CD4-positive, alpha-beta T cell treated with Interleukin-21 for 1 hour (primary cell): ENCODE measurements at places on chromosomes 7 and 10.

DNA sequence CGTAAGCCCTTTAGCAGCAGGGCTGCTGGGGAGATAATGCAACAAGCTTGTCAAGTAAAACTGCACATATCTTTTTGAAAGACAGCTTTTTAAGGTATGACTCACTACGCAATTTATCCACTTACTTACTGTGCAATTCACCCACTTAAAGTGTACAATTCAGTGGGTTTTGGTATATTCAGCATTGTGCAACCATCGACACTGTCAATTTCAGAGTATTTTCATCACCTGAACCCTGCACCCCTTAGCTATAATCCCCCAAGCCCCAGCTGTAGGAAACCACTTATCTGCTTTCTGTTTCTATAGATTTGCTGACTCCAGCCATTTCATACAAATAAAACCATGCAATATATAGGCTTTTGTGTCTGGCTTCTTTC, 168.0 kb downstream of the PTPN20 start:
- DNase-seq = no peak

DNA sequence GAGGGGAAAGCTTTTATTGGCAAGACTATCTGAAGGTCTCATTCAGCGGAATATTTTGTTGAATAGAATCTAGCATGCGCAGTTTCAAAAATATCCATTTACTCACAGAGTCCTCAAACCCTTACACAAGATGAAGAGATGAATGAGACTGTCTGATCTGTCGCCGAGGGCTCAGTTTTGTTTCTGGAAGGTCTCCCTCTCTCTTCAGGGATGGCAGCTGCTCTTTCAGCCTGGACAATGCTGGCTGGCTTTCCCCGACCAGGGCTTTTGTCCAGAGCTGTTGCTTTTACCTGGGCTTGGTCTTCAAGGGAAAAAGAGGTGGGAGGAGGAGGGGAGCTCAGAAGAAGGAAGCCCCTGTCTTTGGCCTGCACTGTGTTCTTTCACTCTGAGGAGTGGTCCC, 81.9 kb upstream of the BTBD16 start:
- no peak for DNase-seq

DNA sequence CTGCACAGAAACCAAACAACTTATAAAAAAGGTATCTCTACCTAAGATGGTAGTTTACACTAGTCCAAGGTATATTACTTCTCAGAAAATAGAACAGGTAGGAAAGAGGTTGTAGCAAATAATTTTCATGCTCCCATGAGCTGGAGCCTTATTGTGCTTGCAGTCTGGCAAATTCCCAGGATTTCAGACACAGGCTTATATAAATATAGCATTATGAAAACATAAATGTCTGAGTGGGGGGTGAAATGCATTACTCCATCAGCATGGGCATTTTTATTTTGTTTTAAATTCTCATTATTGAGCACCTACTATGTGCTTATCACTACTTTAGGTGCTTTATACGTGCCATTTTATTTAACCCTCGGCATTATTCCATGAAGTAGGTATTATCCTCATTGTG, 83.0 kb upstream of the PHYHIPL start:
- no peak for DNase-seq

DNA sequence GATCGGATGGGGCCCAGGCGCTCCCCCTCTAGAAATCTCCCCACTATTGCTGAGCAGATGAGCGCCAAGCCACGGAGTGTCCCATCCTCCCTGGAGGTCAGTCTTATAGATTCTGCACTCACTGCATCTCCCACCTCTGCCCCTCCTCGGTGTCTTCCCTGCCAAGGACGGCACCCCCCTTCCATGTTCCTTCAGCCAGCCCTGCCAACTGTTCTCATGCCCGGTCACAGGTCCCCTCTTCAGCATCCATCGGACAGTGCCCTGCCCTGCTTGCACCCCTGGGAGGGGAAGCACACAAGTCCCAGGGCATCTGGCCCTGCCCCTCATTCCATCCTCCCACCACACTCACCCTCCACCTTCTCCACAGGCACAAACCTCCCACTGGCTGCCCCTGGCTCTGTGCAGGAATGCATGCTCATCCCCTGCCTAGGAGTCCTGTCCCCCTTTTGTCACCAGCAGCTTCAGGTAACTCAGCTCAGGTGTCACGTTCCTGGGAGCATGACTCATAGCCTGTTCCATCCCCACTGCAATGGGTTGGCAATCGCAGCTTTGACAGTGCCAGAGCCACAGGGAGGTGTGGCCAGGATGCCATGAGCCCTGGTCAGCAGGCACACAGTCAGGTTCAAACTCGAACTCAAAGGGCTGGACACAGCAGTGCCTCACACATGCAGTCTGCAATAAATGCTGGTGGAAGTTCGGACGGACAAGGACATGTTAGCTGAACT, 234.7 kb upstream of the TCERG1L start:
- no peak for DNase-seq

DNA sequence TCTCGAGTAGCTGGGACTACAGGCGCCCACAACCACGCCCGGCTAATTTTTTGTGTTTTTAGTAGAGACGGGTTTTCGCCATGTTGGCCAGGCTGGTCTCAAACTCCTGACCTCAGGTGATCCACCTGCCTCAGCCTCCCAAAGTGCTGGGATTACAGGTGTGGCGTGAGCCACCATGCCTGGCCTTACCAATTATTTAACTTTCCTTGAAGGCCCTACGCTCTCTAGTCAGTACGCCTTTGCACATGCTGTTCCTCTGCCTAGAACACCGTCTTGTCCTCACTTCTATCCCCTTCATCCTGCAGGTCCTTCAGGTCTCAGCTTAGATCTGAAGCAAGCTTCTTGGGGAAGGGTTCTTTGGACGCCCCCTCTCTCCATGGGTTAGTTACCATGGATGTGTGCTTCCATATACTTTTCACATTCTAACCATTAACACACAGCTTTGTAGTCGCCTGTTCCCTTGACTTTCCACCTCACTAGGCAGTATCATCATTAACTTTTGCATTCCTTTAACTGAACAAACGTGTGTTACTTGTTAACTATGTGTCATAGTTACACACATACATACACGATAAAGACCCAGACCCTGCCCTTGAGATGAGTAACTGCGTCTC, 592 bp upstream of the ATP6V1F start:
- DNase-seq = no peak

GRCh38 chr10:49760789-49761188, 1.3 kb downstream of the OGDHL start:
- DNase-seq = no peak
